Stimulated activated CD4-positive, alpha-beta T cell treated with anti-CD3 and anti-CD28 coated beads, Interleukin-4, amount 100 ng/mL, for 4 hours (primary cell): ENCODE measurements at places on chromosomes 4 and X.

DNA sequence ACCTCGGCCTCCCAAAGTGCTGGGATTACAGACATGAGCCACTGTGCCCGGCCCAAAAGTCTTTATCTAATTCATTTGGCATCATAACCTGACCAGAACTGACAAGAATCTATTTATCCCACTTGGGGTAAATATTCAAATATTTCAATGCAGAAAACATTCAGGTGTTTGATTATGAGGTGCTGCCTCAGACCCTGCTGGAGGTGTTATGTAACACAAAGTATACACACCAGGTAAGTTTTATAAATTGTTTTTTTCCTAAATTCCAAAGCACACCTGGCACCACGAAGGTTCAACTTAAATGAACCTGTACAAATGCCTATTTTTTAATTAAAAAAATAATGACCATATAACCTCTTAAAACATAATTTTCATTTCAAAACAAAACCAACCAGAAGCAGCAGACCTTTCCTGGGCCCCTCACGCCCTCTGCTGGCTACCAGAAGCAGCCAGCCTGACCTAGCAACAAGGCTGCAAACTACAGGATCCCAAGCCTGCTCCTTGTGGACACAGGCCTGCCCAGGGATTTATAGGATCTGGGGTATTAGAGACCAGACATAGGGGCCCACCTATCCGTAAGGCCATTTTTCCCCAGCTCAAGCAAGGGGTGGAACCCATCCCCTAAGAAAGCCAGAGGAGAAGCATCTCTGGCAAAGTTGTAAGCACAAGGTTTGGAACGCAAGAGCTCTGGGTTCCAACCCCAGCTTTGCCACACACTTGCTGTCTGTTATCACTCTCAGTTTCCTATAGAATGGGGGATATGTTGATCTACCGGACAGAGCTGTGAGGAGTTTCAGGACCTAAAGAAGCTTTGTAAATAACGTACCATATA lies 11.7 kb downstream of the OTUD5 start:
- DNase-seq: peak; percentile 31

DNA sequence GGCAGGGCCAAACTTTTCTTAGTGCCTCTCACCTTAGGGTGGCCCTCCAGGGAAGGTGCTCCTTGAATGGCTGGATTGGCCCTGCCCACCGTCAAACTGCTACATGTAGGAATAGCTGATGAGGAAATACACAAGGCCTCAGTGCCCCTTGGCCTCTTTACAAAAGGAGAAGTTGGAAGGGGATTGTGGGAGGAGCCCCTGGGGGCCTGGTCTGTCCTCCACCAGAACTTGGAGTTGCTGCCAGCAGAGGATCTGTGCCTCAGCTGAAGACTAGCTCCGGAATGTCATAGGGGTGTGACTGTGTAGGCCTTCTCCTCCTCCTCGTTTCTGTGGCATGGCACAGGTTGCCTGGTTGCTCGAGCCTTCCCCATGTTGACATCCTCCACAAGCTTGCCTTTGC lies 142.7 kb downstream of the AMMECR1 start:
- DNase-seq: no peak

- DNase-seq: no peak
These were observed 200.5 kb downstream of the NWD2 start for GRCh38 chr4:37445023-37445422.

GRCh38 chr4:117063961-117064696 lies 21.2 kb downstream of the TRAM1L1 start:
- DNase-seq: no peak

- DNase-seq: no peak
These were observed 77.4 kb downstream of the PTTG2 start for GRCh38 chr4:38037612-38038011.

- no peak for DNase-seq
These were observed 70.5 kb downstream of the CLCN5 start for GRCh38 chrX:49992853-49993252.

GRCh38 chr4:54961357-54961975 lies 163.9 kb downstream of the KDR start:
- DNase-seq: no peak

DNA sequence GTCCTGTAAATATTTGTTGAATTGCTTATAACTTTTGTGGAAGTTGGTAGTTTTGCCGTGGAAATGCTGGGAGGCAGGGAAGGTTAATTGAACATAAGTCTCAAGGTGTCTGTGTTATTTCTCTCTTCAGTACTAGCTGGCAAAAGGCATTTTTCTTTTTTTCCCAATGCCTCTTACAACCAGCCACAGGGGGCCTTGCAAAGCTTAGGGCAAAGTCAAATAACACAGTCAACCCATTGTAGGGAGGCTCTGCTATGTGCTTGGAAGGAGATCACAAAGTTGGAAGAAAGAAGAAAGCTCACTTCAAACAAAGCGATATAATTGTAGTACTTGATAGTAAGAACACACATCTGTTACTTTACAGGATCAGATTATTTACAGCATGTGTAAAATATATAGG lies 802.6 kb downstream of the PDHA2 start:
- no peak for DNase-seq

DNA sequence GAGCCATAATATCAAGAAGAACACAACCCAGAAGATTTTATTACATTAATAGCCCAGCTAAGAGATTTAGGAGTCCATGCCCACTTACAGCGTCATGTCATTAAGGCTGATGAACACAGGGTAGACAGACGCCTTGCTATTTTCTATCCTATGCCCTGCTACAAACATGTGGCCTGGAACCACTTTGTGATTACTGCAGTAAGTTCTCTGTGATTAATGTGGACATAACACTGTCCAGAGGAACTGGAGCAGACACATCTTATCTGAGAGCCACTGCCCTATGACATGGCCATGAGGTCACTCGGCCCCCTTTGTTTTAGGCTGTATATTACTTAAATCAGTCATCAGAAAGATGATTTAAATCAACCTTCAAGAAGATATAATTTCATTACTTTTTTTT lies 211.7 kb downstream of the MAML3 start:
- DNase-seq: no peak

GRCh38 chr4:27595571-27596360 lies 735.1 kb downstream of the STIM2 start:
- no peak for DNase-seq

GRCh38 chr4:24203926-24204325 lies 314.1 kb upstream of the PPARGC1A start:
- no peak for DNase-seq

GRCh38 chrX:51852096-51852495 lies 41.3 kb upstream of the MAGED1 start:
- DNase-seq: no peak

DNA sequence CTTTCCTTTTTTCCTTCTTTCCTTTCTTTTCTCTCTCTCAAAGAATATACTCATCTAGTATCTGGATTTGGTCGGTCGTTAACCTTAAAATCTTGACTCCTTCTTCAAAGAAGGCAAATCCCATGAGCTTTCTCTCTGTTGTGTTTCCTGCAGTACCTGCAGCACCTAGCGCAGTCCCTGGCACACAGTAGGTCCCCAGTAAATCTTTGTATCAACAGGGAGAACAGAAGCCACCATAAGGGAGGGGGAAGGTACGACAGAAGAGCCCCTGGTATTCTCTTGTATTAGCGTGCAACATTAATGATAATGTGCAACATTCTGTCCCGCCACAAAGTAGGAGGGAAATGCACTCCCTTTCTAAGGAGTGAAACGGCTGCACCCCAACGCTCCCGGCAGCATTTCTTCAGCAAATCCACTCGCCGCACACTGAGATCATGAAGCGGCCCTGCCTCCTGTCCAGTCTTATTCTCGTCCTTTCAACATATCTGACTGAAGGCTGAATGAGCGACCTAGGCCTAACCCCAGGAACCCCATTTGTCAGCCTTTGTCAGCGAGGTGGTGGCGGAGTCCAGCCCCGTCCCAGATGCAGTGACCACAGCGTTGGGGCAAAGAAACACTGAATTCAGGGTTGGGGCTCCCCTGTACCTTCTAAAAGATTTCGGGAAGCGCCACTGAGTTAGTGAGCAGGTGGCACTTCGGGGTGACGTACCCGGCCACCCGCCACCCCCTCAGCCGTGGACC lies 133.7 kb downstream of the AMELX start:
- DNase-seq: no peak

DNA sequence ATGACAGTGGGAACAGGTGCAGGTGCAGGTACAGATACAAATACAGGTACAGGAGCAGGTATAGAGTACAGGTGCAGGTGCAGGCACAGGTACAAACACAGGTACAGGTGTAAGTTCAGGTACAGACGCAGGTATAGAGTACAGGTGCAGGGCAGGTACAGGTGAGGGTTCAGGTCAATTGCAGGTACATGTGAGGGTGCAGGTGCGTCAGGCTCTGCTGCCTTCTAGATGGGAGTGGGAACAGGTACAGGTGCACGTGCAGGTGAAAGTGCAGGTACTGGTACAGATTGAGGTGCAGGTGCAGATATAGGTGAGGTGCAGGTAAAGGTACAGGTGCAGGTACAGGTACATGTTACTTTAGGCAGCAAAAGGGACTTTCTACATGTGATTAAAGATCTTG lies 85.7 kb downstream of the CRLF2 start:
- no peak for DNase-seq

DNA sequence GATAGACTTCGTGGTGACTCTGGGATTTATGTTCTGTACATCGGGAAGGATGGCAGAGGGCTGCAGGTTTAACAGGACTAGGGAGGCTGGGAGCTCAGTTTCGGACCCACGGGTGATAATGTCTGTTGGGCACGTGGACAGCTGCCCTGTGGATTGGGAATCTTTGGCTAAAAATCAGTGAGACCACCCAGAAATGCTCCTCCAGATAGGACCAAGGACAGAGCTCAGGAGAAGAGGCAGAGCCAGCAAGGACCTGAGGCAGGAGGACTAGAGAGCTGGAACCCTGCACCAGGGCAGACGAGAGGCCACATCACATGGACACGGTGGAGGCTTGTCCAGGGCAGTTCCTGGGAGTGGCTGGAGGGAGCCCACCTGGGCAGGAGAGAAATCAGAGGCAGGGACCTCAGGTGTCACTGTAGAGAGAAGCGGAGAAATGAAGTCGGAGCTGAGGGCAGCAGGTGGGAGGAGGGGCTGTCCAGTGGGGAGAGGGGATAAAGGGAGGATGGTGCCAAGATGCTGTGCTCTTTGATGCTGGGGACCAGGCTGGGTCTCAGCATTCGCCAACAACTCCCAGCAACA lies 79.2 kb downstream of the CPZ start:
- no peak for DNase-seq

DNA sequence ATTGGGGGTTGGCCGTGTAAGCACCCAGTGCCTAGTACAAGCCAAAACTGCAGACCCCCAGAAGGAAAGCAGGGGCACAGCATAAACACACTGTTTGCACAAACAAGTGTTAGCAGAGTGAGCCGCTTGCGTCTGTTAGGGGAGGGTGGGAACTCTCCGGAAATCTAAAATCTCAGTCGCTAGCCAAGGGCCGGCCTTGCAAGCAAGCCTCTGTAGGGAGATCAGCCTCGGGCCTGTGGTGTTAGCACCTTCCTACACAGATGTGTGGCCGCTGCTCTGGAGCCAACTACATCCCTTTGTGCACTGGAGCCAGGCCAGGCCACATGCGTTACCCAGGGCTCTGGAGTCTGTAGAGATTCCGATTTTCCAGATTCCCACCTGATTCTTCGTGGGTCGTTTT lies 67.1 kb downstream of the GPR143 start:
- DNase-seq: no peak

GRCh38 chr4:164039482-164039881 lies 545.0 kb downstream of the TMA16 start:
- no peak for DNase-seq

DNA sequence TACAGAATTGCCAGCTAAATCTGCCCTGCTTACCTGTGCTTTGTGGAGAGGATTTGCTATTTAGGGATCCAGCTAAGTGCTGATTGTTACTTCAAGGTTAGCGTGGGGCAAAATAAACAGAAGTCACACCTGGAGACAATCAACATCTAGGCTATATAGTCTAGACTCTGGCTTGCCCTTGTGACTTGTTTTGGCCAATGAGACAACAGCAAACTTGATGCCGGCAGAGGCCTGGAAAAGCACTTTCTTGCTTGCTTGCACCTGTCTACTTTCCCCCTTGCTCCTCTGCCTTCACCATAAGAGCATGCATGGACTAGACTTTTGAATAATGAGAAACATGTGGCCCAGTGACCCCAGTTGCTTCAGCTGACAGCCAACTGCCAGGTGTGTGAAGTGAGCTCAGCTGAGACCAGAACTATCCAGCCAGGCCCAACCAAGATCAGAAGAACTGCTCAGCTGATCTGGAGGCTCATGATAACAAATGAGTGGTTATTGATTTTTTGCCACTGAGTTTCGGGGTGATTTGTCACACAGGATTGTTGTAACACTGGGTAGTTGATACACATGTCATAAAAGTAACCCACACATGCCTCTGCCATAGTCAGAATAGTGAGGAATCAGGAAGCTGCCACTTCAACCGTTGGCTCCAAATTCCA lies 164.4 kb downstream of the RBMX2 start:
- DNase-seq: no peak

GRCh38 chr4:170853422-170854021 lies 763.8 kb upstream of the AADAT start:
- DNase-seq: no peak

DNA sequence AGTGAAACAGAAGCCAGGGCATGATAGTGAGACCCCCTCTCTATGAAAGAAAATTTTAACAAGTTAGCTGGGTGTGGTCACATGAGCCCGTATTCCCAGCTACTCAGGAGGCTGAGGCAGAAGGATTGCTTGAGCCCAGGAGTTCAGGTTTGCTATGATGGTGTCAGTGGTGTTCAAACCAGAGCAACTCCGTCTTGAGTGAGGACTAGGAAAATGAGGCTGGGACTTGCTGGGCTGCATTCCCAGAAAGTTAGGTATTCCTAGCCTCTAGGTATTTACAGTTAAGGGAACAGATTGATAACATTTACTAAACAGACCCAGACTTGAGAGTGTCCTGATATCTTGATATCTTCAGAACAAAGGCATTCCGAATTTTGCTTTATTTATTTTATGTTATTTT lies 37.0 kb upstream of the NOCT start:
- no peak for DNase-seq

DNA sequence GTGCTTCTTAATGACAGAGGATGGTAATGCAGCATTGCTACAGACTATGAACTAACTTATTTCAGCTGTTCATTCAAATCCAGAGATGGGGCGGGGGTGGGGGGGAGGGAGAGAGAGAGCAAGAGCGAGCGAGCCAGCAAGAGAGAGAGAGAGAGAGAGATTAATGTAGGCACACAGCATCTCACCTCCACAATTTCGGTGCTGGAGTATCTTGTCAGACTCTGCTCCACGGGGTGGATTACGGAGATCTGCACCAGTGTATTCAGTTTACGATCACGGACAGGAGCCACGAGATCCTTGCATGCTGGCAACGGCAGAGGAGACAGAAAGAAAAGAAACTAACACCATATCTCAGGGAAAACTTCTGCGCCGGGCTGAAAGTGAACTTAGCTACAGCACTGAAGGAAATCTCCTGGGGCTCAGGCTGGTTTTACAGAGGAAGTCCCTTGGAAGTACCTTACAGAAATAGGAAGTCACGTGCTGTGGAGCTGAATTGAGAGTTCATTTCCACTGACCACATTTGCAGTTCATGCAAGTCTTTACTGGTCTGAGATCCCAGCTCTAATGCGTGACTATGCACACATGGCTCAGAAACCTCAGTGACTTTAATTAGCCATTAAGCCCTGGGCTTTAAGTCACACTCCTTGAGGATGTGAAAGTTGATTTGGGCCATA lies 440.9 kb downstream of the INPP4B start:
- peak; percentile 47 for DNase-seq
